ENCODE measurements at places on chromosomes 1 and 21.
A peak's percentile ranks its signal among the peaks of the same experiment; 100 is the strongest.

DNA sequence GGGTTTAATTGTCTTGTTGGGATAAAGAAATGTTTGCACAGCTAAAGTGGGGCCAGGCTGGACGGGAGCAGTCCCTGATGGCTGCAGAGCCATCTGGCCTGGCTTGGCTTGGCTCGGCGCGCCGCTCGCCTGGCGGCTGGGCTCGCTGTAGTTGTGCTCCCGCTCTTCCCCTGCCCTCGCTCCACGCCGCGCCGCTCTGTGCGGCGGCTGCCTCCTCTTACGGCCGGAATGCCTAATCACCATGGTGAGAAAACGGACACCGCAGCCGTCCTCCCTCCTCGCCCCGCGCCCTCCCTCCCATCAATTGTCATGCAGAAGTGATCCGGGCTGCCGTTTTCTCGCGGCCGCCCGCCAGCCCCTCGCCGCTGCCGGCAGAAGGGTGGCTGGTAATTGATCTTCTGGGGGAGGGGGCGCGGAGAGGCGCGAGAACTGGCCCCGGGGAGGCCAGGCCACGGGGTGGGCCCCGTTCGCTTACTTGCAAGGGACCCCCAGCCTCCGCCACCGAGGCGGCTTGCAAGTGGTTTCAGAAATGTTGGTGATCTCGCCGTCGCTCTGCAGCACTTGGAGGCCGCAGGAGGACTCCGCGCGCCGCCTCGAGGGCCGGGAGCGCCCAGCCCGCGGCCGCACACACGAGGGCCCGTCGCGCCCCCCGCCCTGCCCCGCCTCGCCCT lies 12.4 kb downstream of the RNF220 start:
- DNase-seq = peak; percentile 90

DNA sequence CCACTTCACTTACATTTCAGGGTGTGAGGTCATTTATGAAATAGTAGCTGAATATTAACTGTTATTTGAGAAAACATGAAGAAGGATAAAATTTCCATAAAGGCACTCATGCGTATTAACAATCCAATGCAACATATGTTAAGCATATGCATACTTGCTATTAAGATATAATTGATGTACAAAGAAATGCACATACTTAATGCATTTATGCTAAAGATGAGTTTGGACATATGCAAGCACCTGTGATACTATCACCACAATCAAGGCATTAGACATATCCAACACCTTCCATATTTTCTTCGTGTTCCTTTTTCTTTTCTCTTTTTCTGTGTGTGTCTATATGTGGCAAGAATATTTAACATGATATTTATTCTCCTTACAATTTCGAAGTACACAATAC lies 464.8 kb upstream of the BRINP3 start:
- DNase-seq = no peak

- no peak for DNase-seq
Measured at GRCh38 chr1:62198069-62198780, 3.6 kb downstream of the L1TD1 start.

- DNase-seq = no peak
Measured at GRCh38 chr1:174401075-174401474, 46.7 kb upstream of the GPR52 start.

GRCh38 chr21:16992448-16992847 lies 520.4 kb upstream of the CXADR start:
- no peak for DNase-seq

GRCh38 chr1:161115132-161115711 lies 2.6 kb downstream of the PFDN2 start:
- DNase-seq = no peak

GRCh38 chr1:147463022-147463421 lies 78.3 kb upstream of the BCL9 start:
- no peak for DNase-seq

- no peak for DNase-seq
Measured at GRCh38 chr1:235136111-235136510, 7.5 kb upstream of the TOMM20 start.

GRCh38 chr1:205381305-205381704 lies 24.6 kb upstream of the KLHDC8A start:
- DNase-seq = peak; percentile 63

DNA sequence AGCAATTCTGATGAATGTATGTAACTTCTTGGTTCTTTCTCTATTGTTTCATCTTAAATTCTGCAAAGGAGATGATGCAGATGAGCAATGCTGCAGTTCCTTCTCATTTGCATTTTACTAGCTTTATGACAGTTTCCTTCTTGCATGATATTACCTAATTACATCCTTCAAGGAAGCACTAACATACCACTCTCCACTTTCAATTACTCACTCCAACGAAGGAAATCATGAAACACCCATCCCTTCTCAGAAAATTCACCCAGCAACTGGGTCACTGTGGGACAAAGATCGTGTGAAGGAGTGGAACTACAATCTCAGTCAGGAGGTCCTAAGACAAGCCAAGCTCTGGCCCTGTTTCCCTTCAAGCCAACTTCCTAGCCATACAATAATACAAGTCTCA lies 142.3 kb downstream of the CHD1L start:
- DNase-seq = no peak

DNA sequence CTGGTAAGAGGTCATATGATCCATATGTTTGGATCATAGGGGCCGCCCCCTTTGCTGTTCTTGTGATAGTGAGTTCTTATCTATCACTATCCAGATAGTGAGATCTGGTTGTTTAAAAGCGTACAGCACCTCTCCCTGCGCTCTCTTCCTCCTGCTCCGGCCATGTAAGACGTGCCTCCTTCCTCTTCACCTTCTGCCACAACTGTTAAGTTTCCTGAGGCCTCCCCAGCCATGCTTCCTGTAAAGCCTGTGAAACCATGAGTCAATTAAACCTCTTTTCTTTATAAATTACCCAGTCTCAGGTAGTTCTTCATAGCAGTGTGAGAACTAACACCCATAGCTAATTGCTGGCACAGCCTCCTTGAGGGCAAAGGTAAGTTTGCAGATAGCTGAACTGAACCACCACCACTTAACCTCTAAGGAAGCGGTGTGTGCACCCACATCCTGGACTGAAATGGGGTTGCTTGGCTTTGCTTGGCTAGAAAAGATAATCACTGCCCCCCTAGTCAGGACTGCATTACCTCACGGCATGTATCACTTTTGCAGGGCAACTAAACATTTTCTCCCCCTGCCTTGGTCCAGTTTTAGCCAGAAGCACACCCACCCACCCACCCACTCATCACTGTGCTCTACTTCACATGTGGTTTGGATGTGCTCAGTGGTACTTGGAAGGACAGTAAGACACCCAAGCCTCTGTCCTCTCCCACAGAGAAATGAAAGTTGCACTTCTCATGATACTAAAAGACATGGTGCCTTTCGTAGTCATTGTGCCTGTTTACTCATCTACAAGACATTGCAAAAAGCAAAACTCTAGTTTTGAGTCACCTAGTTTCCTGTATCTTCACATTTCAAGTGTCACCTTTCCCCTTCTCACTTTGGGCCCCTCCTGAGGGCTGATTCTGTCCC lies 23.1 kb upstream of the PTAFR start:
- DNase-seq = no peak

- no peak for DNase-seq
Measured at GRCh38 chr1:163820226-163820625, 498.5 kb downstream of the NUF2 start.

DNA sequence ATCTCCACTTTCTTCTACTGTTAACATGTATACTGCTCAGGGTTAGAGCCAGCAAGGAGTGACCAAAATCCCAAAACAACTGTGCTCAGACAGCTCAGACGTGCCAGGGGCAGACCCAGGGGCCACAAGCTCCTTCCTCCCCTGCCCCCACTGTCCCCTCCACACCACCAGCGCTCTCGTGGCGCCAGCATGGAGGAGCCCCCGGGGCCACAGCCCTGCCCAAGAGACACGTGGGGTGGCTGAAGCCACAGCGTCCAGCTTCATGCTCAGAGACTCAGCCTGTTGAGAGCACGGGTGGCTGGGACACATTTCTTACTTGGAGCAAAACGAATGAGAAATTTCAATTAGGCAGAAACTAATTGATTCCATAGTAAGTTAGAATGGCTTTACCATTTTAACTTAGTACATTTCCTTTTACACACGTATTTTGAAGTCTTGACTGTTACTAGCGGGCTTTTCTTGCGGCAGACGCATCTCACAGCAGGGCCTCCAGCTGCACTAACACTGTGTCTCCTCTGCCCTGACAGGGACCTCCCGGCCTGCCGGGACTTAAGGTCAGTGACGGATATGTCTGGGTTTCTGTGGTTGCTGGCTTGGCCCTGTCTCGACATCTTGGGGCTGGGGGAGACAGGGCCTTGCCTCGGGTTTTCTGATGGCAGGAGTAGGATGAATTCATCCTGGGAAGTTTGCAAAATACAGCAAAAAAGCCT lies 54.2 kb downstream of the SLC19A1 start:
- peak; percentile 56 for DNase-seq

DNA sequence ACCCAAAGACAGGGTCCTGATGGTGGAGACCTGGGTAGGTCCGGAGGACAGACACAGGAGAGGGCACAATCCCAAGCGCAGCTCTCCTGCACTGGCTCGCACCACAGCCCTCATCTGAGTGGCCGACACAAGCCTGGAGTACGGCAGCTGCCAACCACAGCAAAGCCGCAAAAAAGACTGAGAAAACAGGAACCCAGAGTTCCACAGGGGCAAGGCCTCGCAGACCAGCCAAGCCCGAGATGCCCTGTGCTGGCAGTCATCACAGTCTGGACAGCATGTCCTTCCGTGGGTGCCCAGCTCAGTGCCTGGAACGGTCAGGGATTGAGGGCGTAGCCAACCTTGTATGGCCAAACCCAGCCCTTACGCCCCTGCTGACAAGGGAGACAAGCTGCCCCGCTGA lies 11.4 kb downstream of the ZBTB48 start:
- no peak for DNase-seq

GRCh38 chr1:235563513-235564061 lies 59.3 kb upstream of the B3GALNT2 start:
- DNase-seq = no peak

DNA sequence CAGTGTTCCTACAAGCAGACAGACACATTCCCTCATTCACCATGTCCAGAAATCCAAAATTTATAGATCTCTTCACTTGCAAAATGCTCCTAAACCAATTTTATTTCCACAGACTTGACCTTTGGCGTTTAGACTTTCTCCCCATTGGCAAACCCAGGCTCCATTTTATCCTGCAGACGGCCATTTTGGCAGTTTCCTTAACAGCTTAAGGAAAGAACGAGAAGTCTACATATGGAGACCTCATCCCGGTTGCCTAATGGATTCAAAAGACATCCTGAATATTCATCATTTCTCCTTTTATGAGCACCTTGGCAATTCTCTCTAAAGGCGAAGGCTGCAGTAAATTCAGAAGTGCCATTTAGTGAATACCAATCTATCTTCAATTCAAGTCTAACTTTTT lies 132.9 kb downstream of the HLX start:
- DNase-seq = no peak

DNA sequence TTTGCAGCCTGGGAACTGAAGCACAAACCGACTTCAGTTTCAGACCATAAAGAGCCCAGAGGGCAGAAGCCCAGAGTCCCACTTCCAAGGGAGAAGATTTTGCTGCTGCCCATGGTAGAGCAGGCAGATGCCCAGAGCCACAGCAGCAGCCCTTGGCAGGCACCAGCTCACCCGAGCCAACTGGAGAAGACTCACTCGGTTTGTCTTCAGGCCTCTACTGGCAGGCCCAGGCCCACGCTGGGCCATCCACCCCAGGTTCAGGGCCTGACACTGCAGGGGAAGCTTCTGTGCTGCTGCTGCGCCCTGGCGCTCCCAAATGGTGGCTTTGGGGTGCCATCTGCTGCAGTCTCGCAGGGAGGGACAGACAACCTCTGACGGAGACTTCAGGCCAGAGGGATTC lies 33.3 kb downstream of the SLC66A1 start:
- DNase-seq = no peak

DNA sequence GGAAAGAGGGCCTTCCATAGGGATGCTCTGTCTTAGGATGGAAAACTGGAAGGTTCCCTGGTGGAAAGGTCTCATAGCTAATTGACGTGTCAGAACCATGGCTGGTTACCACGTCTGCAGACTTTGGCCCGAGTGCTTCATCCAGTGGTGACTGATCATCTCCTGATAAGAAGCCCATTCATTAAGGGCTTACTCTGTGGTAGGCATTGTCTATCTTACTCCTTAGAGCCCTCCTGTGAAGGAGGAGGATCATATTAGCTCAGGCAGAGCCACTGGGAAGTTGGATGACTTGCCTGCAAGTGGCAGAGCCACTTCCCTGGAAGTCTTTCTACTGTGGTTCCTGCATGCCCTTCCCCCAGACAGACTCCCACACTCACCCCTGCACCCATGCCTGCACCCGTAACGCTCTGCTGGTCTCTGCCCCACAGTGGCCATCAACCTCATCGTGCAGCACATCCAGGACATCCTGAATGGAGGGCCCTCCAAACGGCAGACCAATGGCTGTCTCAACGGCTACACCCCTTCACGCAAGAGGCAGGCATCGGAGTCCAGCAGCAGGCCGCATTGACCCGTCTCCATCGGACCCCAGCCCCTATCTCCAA lies 79.9 kb downstream of the UCK2 start:
- DNase-seq = no peak

DNA sequence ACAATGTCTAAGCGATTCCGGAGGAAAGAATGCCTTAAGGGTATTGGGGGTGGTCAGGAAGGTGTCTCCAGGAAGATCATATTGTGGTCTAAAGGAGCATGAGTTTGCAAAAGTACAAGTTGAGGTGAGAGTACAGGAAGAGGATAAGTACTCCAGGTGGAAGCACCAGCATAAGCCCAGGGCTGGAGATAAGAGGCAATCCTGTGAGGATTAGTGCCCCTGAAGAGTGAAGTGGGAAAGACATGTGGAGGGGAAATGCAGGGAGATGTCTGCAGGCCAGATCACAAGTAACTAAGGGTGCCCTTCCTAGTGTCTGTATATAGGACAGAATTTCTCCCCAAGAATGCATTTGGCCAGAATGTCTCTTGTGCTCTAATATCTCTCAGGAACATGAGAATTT lies 188.3 kb upstream of the DPT start:
- DNase-seq = no peak

DNA sequence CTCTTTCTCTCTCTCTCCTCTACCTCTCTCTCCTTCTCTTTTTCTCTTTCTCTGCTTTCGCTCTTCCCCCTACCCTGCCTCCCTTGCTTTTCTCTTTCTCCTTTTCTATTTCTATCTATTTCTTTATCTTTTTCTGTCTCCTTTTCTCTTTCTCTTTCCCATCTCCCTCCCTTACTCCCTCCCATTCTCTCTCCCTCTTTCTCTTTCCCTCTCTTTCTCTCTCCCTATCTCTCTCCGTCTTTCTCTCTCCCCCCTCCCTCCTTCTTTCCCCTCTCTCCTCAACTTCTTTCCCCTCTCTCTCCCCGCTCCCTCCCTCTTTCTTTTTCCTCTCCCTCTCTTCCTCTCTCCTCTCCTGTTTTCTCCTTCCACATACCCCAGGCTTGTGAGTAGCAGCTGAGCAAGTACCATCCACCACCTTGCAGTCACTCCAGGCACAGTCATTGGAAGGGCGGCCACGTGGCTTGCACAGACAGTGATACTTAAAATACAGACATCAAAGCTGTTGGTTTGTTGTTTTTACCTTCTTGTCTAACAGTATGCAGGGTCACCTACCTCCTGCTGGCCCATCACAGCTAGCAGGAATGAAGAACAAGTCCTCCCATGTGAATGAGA lies 209.1 kb upstream of the COA6 start:
- no peak for DNase-seq

All from upper lobe of left lung (tissue), 6 donors.